SW 1271 (cell line): ENCODE measurements at places on chromosomes 2 and 18.

DNA sequence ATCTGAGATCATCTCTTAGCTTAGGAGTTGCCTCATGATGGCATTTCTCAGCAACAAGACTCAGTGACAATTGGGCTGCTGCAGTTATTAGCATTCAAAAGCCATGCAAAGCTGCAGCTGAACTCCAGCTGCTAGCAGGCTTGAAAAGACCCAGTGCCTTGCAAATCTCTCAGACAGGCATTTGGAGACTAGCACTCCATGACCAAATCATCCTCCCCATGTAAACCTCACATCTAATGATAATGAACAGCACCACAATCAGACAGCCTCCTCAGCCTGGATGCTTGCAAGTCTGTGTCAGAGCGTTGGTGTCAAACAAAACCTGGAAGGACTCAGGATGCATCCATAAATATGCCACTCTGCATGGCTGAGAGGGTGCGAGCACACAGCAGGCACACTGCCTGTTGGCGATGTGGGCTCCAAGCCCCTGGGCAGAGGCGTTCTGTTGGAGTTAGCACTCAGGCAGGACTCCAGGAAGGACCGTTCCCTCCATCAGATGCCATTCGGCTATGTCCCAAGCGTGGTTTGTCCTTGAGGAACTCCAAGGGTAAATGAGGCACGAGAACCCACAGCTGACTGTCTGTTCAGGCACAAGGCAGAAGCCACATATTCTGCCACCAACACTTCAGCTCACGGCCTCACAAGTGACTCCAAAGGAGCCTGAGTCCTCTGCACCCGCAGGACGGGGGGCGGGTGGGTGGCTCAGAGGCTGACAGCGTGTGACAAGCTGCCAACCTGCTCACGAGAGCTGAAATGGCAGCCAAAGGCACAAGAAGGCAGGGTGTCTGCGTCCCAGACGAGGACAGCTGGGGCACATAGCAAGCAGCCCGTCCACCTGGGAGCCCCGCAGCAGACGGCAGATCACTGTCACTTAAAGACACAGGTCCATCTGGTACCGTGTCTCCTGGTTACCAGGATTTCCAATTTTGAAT lies 183.8 kb downstream of the MYT1L start:
- DNase-seq = no peak

DNA sequence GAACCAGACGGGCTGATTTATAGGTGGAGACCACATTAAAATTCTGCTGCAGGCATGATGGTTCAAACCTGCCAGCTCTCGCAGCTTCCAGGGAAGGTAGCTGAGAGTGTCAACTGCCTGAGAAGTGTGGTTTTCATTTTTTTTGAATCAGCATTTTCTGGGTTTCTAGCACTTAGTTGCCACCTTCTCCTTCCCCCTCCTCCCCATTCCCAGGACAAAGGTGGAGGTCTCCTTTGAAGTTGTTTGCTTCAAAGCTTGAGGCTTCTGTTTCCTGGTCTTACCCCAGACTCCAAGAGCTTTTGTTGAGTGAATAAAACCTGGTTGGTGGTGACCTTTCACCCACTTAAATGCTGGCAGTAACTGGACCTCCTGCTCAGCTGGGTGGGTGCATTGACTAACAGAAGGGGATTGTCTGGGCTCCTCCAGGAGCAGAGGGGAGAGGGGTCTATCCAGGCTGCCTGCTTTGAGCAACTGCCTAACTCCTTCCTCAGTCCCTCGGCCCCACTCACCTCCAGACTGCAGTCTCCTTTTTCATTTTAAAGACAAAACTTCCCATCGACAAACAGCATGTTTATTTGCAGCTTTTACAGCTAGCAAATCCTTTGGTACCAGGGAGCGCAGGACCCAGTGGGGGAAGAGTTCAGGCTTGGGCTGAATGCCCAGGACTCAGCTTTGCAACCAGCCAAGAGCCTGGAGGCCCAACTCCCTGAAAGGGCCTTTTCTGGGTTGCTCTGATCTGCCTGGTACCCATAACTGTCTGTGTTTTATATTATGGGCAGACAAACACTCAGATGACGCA lies 3.5 kb downstream of the RHOB start:
- no peak for DNase-seq

- no peak for DNase-seq
Observed at GRCh38 chr2:105723431-105723830, 21.3 kb upstream of the NCK2 start.

DNA sequence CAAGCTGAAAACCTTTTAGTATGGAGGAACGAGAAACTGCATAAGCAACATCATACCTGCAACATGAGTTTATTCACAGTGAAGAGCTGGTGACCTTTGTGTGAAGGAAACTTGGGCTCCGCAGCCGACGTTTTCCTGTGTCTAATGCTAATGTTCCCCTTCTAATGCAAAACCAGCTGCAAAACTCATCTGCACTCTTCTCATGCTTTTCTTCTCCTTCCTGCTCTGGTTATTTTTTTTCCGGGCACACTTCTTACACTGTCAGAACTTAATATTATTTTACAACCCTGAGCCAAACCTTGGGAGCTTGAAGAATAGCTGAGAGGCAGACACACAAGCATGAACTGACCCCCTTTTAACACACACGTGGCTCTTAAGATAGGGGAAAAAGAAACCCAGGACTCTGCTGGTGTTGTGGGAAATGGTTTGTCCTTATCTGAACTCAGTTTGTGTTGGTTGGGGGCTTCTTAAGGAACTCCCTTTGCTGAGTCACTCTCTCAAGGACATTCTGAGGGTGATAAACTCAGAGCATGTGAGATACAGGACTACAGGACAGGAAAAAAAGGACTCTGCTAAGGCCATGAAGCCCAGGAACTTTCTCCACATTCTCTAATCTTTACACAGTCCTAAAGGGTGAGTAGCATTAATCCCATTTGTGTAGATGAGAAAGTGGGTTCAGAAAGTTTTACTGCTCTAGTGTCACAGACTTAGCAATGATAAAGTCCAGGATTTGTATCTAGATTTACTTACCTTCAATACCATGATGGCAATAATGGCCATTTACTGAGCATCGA lies 439.3 kb upstream of the TRIB2 start:
- DNase-seq = no peak

- DNase-seq = no peak
Observed at GRCh38 chr2:147165697-147166382, 679.0 kb upstream of the ACVR2A start.

- no peak for DNase-seq
Observed at GRCh38 chr2:45862843-45863242, 211.4 kb downstream of the PRKCE start.

DNA sequence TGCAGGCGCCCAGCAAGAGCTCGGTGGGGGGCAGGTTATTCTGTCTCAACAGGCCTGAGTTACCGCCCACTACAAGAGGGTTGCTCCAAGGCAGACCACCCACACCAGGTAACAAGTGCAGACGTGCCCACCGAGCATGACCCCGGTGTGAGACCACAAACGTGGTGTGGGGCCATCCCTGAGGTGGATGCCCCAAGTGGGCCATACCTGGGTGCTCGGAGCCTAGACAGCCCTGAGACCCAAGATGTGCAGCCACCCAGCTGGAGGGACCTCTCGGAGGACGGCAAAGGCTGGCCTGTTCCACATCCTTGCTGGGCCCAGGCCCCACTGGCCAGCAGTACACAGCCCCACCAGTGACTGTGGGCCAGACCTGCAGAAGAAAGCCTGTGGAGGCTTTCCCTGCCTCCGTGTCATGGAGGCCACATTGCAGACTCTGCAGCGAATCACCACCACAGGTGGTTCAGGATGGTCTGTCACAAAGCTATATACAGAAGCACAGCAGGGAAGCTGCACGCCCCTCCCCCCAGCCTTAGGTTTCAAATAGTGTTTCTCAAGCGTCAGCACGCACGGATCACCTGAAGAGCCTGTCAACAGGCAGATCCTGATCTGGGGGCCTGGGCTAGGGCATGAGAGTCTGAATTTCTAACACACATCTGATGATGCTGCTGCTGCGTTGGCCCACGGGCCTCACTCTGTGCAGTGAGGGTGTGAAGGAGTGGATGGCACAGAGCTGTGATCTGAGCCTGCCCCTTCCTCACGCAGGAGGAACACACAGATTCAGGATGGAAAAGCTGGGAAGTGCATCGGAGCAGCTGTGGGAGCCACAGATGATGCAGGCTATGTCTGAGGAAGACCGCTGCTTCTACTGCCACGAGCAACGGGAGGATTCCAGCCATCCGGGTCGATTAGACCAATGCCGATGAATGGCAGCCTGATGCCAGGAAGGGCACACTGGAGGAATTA lies 96.8 kb downstream of the UXS1 start:
- DNase-seq = no peak

DNA sequence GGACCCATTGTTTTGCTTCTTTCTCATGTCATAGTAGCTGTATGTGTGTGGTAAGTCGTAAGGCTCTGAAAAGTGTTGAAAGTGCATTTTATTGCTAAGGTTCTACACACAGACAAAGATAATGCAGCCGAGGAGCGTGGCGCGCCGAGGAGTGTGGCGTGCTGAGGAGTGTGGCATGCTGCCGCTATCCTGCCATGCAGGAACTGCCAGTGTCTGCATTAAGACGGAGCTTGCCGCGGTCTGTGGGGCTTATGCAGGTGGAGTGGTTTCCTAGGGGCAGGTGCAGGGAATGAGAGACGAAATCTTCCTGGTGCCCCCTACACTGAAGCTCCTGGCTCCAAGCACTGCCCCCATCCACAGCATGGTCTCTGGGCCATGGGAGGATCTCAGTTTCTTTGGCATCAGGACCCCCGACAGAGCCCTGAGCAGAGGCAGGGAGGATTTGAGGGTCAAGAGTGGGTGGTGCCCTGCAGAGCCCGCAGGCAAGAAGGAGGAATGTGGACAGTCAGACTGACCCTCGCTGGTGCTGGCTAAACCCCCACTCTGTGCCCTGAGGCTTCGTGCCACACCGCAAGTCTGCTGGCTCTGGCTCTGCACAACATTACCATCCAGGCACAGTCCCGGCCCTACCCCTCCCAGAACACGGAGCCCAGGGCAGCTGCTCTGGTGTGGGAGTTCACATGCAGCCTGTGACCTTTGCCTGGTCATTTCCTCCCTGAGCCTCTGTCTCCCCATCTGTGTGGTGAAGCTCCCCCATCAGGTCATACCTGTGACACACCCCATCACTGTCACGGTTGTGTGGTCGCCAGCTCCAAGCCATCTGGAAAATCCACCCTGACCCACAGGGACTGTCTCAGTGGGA lies 3.2 kb downstream of the SNED1 start:
- no peak for DNase-seq

DNA sequence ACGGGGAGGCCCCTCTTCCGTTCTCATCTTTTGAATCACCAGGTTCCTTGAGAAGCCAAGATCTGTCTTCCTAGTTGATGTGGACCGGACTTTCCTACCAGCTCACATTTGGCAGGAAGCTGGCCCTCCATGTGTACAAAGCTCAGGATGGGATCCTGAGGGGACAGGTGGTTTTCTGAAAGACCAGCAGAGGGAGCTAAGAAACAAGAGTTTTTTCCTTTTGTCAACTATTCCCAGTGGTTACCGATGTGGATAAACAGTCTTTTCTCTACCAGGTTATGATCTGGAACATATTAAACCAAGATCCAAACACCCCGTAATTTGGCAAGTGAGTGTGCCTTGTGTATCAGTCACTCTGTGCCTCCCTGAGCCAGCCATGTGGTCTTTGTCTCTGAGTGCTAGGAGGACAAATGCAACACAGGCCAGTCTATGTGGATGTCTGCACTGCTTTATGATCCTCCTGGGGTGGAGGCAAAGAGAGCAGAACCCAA lies 25.1 kb upstream of the ARHGAP25 start:
- peak; percentile 5 for DNase-seq

DNA sequence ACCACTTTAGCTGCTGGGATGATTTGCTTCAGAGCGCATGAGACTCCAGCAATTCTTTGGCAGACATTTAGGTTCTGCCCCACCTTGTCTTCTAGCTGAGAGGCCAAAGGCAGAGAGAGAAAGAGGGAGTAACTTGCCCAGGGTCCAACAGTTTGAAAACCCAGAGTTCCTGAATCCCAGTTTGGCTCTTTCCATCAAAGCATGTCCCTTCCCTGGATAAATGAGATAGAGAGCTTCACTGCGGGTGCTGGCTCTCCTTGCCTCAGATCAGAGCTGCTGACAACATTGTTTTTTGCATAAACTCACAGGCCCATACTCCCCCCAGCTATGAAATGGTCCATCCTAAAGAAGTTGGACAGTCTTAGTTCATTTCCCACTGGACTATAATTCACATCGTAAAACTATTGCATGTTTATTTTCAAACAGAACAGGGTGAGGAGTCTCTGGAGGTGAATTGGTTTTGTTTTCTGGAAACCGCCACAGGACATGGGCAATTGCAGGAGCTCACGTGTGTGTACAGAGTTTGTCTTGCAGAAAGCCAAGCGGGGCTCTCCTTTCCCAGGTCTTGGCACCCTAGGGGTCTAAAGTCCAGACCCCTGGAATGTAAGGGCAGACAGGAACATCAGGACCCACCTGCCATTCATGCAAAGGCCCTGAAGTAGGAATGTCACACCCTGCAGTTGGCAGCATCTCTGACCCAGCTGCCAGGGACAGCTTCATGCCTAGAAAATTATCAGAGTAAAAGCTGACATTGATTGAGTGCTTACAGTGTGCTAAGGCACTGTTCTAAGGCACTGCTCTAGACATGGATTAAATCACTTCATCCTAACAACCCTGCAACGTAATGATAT lies 25.0 kb upstream of the SLC14A2 start:
- no peak for DNase-seq

- DNase-seq = no peak
Observed at GRCh38 chr2:190625691-190626090, 23.2 kb upstream of the NAB1 start.

DNA sequence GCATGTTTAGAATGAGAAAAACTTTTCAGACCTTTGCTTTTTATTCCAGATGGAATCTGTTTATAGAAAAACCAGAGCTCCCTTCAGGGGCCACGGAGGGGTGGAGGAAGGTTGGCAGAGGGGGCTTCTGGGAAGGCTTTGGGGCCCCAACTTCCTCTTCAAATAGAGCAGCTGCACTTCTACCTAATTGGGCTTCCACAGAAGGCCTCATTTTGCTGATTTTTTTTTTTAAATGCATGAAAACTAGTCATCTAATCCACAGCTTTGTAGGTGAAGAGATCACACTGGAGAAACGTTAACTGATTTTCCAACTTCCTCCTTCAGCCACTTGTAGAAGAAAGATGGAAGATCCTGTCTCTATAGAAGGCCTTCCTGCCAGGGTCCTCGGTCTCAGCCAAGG lies 181.8 kb downstream of the BCL11A start:
- DNase-seq = no peak

DNA sequence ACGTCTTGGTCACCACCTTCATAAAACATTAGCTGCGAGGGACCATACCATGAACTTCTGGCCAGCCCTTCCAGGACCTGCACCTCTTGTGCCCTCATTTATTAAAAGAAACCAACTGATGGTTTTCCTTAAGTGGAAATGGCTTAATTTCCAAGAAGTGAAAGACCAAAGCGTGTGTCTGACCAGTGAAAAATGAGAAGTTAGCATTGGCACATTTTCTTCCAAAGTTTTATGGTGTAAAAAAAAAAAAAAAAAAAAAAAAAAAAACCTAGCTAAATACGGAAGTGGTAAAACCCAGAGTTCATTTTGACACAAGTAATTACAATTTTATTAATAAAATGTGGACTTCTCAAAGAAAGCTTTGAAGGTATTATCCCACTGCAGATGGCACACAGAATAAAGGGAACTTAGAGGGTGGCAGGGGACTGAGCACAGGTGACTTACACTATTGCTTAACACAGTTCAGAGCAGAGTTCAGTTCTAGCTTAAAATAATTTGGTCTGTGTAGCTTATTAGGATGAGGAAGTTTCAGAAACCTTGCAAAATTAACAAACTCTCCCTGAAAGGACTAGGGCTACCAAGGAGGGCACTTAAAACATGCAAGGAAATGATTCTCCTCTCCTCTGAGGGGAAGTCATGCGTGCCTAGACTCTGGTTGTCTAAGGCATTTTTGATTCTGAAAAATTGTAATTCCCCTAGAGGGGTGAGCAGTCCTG lies 42.2 kb upstream of the EPG5 start:
- DNase-seq = no peak
